ENCODE measurements at places on chromosomes 3 and 15.

DNA sequence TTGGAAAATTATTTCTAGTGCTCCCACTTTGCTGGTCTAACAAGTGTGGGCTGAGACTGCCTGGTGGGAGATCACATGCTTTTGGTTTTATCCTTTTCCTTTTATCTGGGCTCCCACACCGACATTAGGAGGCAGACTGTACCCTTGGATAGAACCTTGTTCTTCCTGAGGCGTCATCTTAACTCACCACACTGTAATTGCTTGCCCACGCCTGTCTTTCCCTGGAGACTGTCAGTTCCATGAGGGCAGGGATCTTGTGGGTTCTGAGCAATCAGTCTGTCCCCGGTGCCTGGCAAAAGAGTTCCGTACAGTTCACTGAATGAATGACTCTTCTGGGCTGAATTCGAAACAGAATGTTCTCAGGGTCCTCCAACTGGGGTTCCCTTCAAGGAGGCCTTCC, 124.6 kb upstream of the ABHD17C start:
- DNase-seq, result no peak

DNA sequence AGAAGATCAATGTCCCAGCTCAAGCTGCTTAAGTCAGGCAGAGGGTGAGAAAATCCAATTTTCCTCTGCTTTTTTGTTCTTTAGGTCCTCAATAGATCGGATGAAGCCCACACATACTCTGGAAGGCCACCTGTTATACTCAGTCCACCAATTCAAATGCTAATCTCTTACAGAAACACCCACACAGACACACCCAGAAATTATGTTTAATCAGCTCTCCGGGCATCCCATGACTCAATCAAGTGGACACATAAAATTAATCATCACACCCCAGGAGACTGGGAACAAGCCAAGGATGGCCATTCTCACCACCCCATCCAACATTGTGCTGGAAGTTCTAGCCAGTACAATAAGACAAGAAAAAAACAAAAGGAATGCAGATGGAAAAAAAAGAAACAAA, 67.8 kb upstream of the SLC24A5 start:
- no peak for DNase-seq

- no peak for DNase-seq
These were observed 19.2 kb downstream of the CPA3 start for GRCh38 chr3:148884261-148884660.

GRCh38 chr3:123657111-123657510, 72.3 kb upstream of the HACD2 start:
- no peak for DNase-seq

- peak; percentile 61 for DNase-seq
These were observed 3.1 kb downstream of the PAQR9 start for GRCh38 chr3:142960322-142960850.

DNA sequence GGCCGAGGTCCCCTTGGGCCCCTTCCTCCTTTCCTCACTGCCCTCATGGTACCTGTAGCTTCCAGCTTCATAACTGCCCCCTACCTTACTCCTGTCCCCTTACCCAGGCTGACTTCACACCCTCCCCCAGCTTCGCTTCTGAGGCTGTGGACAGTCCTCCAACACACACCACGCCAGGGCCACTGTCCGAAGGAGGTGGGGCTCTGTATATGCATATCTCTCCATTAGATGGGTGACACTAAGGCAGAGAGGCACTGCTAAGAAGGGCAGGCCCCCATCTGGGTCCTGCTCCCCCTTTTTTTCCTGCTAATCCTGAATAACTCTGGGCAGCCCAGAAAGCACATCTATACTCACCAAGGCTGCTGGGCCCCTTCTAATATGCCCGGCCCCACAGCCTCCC, 1.0 kb upstream of the COL7A1 start:
- DNase-seq, result no peak

GRCh38 chr15:32774022-32774421, 56.2 kb downstream of the GREM1 start:
- DNase-seq, result no peak

- DNase-seq, result no peak
These were observed 5.7 kb downstream of the CISH start for GRCh38 chr3:50605901-50606326.

DNA sequence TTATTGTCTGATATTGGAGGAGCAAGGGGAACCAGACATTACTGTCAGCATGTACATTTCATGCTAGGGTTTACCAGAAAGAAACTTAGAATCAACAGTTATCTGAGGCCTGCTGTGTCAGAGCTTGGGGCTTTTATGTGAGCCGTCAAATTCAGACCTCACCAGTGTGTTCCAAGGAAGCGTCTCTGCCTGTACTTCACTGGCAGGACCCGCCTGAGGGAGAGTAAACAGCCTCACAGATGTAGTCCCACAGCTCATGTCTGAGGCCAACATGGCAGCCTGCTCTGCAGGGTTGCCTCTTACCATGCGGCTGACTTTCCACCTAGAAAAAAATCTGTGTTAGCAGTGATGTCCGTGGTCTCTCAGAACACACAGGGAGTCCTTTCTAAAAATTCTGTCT, 74.3 kb downstream of the GHSR start:
- no peak for DNase-seq

GRCh38 chr3:168273917-168274316, 178.2 kb upstream of the GOLIM4 start:
- DNase-seq, result no peak

- no peak for DNase-seq
These were observed 49.5 kb upstream of the SEC13 start for GRCh38 chr3:10370429-10370828.

- no peak for DNase-seq
These were observed 14.2 kb upstream of the IQSEC1 start for GRCh38 chr3:13087320-13087990.

DNA sequence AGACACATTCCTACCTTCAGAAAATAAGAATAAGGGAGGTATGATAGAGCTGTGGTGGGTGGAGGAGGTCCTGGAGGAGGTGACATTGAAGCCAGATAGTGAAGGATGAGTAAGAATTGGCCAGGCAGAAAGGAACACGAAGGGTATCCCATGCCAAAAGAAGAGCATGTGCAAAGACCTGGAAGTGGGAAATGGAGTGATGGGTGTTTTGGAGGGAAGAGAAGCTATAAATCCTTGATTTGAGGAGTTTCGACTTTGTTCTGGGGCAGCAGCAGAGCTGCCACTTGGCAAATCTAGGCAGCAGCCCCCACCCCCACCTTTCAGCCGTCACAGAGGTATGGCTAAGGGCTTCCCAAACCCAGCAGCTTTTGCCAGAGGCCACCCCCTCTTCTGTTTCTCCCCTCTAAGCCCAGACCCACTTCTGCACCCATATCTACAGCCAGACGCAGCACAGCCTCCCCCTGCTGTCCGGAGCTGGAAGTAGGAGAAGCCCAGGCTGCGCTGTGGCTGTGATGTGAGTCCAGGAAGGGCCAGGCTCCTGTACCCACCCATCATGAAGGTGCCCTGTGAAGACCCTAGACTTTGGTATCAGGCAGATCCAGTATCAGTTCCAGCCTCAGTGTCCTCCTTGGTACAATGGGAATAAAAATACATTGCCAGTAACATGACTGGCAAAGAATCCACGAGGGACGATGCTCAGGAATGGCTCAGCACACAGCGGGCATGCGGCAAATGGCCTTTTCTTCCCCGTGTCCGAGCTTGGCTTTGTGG, 188.7 kb upstream of the LINGO1 start:
- DNase-seq, result peak; percentile 24

GRCh38 chr15:85588677-85589076, 206.0 kb downstream of the KLHL25 start:
- no peak for DNase-seq

DNA sequence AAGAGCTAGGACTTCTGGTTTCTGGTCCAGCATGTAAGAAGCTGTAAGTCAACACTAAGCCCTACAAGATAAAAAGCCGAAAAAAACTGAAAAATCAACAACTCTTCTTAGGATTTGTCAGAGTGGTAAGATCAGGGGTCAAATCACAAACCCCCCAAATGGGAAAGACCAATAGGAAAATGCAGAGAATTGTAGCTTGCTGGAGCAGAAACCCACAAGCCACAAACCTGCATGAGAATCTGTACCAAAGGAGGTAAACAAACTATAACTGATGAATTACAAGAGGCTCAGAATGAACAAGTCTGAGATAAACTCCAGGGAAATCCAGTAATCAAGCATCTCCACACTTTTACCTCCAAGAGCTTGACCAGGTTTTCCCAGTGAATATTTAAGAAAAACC, 36.0 kb downstream of the RFX7 start:
- no peak for DNase-seq

- DNase-seq, result no peak
These were observed 42.6 kb upstream of the BNC1 start for GRCh38 chr15:83327041-83327440.

DNA sequence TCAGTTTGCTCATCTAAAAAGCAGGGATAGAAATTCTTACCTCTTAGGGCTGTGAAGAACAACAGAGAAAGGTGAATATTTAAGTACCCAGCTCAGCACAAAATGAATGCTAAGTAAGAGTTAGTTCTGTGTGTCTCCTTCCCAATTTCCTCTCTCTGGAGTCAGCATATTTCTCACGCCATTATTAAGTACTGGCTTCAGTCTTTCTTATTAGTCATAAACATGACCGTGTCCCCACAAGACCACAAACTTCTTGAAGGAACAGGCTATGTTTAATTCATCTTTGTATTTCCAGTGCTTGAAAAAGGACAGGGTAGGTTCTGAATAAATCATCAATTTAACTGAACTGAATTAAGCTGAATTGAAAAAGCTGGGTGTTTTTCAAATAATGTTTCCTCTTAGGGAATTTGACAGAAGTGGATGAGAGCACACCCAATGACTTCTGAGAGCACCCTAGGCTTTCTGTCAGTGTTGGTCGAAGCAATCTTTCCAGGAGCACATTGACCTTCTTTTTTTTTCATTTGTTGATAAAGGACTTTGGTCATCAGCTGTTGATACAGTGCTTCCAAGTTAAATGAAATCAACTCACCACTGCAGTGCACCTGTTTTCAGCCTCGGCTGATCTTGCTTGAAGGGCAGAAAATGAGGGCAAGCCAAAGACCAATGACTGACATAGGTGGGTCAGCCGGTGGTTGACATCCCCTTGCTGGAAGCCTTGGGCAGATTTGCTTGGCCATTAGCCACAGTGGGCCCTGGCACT, 324.6 kb downstream of the MFSD1 start:
- no peak for DNase-seq

GRCh38 chr3:152817400-152817799, 17.5 kb upstream of the P2RY1 start:
- DNase-seq, result no peak

GRCh38 chr3:32837789-32838188, 20.0 kb downstream of the TRIM71 start:
- no peak for DNase-seq

DNA sequence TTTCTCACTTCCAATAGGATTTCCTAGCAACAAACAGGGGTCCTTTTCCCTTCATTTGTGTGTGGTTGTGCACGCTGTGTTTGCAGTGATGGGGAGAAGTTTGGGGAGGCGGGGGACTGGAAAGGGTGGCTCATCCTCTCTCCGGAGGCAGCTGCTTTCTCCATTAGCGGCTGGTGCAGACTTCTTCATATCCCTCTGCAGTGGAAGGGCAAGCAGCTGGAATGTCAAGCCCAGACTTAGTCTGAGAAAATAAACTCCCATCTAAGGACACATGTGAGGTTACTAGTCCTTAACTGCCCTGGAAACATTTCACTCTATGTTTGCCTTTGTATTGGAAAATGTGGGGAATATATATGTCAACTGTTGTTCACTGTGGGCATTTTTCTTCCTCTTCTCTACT, 467.0 kb upstream of the RASGRP1 start:
- no peak for DNase-seq

DNA sequence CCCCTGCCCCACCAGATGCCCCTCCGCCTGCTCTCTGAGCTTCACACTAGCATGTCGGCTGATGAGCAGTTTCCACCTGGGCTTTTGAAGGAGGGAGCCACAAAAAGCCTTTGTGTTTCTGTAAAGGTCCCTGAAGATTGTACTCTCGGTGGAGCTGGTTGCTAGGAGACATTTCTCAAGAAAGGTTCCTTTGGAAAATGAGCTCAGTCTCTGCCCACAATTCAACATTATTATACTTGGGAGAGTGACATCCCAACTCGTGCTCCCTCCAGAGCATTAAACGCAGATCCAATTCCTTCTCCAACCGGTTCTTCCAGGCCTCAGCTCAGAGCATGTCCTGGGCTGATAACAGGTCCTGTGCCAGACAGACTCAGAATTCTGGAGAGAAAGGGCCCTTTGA, 26.8 kb upstream of the FAM107A start:
- no peak for DNase-seq

DNA sequence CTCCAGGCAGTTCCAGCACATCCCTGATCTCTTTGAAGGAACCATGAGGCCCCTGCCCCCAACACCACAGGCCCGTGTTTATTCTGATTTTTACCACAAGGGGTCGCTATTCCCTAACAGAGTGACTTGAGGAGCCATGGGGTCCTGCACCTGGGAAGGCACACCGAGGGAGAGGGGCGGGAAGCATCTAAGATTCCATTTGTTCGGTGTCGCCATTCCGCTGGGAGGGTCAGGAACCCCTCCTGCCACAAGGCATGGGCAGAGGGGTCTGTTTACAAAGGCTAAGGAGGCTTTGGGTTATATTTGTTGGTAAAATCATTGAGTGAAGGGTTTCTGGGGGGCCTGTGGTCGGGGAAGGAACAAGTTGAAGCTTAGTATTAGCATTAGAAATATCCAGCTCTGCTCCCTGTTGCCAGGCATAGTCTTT, 77.1 kb downstream of the WDR76 start:
- DNase-seq, result peak; percentile 16

DNA sequence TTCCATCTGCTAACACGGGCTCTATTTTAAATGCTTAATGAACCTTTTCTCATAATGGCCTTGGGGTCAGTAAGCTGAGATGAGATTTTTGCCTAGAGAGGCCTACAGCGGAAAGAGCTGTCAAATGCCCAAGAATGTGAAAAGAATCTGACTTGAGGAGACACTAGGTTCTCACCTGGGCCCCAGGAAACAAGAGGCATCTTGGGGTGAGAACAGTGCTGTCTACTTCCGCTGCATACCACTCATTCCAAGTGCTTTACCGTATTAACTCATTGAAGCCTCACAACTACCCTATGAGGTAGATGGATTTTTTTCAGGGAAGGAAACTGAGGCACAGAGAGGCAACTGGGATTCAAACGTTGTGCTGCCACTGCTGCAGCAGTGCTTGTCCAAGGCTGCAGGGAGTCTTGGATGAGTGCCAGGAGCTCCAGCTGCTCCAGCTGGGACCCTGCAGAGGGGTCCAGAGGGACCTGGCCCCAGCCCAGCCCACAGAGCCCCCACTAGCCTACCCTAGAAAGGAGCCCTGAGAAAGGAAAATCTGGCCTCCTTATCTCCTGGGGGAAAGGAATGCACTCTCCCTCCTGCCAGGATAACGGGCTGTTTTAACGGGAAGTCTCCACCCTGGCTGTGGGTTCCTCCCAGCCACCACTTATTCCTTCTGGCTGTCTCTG, 68.4 kb downstream of the SLC12A8 start:
- no peak for DNase-seq

GRCh38 chr3:163328680-163329079, 1749.6 kb downstream of the SI start:
- no peak for DNase-seq

GRCh38 chr3:150081084-150081483, 110.4 kb upstream of the PFN2 start:
- no peak for DNase-seq
